Aorta (tissue), 5 donors: ENCODE measurements at places on chromosomes 5 and 9.
A peak's percentile ranks its signal among the peaks of the same experiment; 100 is the strongest.

DNA sequence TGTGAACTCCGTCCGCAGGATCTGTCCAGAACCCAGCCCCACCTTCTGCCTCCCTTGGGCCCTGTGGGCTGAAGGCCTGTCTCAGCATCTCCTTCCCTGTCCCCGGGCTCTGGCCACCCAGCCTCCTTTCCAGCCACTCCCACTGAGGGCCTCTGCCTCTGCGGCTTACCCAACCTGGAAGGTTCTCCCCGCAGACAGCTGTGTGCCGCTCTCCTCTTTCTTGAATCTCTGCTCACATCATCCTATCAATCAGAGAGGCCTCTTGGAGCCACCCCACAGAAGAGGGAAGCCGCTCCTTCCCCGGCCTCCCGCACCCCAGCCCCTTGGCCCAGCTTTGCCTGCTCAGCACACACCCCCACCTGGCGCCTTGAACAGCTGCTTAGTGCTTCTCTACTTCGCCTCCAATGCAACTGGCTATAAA, 81.5 kb upstream of the UNC5A start:
- no peaks in the 10 kb centered on the region for H3K36me3 ChIP-seq
- DNase-seq = peak; percentile 65
- no peak overlapping the region for H3K27ac ChIP-seq
- H3K27me3 ChIP-seq = no peaks in the 10 kb centered on the region
- H3K4me3 ChIP-seq = no peak overlapping the region

GRCh38 chr9:120510816-120511215, 69.2 kb downstream of the CDK5RAP2 start:
- no peak for DNase-seq
- H3K36me3 ChIP-seq = peaks cover 21% of the 10 kb centered on the region

- H3K4me3 ChIP-seq = no peak overlapping the region
- H3K36me3 ChIP-seq = no peaks in the 10 kb centered on the region
- no peaks in the 10 kb centered on the region for H3K27me3 ChIP-seq
- no peak overlapping the region for H3K27ac ChIP-seq
- no peak for DNase-seq
These were observed 57.1 kb upstream of the NMUR2 start for GRCh38 chr5:152462021-152462721.

DNA sequence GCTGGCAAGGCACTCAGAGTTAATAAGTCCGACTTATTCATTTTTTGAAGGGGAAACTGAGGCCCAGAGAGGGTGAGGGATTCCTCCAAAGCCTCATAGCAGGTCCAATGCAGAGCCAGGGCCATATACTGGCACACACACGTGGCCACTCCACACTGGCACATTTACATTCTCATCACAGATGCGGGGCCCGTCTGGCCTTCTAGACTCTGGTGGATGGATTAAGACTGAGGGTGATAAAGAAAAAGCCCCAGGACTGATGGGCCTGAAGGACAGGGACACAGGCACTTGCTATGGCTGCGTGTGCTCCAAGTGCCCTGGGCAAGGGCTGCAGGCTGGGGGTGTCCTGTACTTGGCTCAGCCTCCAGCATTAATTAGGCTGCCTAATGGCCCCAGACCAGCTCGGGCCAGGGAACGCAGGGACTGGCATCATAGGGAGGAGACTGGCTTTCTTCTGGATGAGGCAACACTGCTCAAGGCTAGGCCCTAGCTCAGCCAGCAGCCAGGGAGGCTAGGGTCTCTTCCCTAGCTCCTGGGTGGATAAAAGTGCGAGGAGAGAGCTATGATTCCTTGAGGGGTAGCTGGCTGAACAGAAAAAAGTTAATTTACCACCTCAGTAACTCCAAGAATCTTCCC, 28.5 kb upstream of the CSF1R start:
- H3K4me3 ChIP-seq = no peak overlapping the region
- no peaks in the 10 kb centered on the region for H3K4me1 ChIP-seq
- no peak overlapping the region for H3K27ac ChIP-seq
- no peaks in the 10 kb centered on the region for H3K27me3 ChIP-seq
- H3K36me3 ChIP-seq = peaks cover under 1% of the 10 kb centered on the region

- H3K27ac ChIP-seq = no peak overlapping the region
- no peak overlapping the region for H3K4me3 ChIP-seq
- H3K4me1 ChIP-seq = peaks cover 1% of the 10 kb centered on the region
- no peaks in the 10 kb centered on the region for H3K27me3 ChIP-seq
These were observed 25.9 kb downstream of the NDFIP1 start for GRCh38 chr5:142134331-142135010.

DNA sequence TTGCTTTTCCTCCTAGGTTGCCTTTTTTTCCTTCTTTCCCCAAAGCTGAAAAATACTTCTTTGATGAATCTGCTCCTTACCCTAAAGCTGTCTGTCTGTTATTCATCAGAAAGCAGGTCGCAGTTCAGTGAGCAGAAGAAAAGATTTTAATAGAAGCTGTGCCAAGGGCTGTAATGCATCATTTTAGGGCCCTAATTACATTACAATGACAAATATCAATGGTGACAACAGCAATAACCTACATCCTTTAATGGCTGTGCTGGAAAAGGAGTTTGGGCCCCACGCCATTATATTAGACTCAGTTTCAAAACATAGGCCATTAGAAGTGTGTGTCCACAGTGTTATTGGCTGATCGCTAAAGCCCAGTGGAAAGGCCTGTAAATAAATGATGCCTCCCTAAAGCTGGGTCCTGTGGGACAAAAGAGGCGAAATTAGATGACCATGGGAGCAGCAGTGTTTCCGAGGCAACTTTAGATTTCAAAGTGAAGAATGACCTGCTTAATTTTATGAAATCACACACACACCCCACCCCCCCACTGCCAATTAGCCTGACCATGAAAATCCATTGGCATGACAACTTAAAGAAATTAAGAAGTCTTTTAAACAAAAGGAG, 38.4 kb downstream of the TLE4 start:
- H3K27ac ChIP-seq = no peak overlapping the region
- H3K4me1 ChIP-seq = peaks cover 3% of the 10 kb centered on the region
- H3K36me3 ChIP-seq = no peaks in the 10 kb centered on the region

DNA sequence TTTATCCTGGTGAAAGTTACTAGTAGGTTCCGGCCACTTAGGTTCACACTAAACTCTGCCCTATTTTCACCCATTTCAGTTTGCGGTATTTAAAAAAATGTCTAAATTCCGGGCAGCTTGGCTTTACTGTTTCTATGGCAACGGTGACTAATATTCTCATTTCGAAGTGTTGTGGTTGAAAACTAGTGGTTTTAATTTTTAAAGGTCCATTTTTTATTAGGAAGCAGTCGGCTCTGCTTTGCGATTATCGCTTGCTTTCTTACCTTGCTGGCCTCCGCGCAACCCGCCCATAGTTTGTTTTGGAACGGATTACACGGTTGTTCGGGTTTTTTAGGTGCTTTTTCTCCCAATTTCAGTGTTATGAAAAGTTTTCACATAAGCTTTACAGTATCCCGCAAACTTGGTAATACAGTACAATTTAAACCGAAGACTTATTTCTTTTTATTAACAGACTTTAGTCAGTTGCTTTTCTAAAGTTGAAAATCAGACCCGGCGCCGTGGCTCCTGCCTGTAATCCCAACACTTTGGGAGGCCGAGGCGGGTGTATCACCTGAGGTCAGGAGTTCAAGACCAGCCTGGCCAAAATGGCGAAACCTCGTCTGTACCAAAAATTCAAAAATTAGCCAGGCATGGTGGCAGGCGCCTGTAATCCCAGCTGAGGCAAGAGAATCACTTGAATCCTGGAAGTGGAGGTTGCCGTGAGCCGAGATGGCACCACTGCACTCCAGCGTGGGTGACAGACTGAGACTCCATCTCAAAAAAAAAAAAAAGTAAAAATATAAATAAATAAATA, 1.6 kb downstream of the KDM4C start:
- H3K27ac ChIP-seq = no peak overlapping the region
- no peaks in the 10 kb centered on the region for H3K36me3 ChIP-seq
- H3K27me3 ChIP-seq = no peaks in the 10 kb centered on the region
- H3K4me1 ChIP-seq = no peaks in the 10 kb centered on the region

- DNase-seq = peak; percentile 84
- peaks cover 2% of the 10 kb centered on the region for H3K4me1 ChIP-seq
- no peak overlapping the region for H3K4me3 ChIP-seq
- peak overlapping the region; percentile 62 for H3K27ac ChIP-seq
- H3K27me3 ChIP-seq = no peaks in the 10 kb centered on the region
- H3K36me3 ChIP-seq = no peaks in the 10 kb centered on the region
These were observed 53.0 kb downstream of the ERGIC1 start for GRCh38 chr5:172886974-172887501.
